Stimulated activated CD4-positive, alpha-beta T cell treated with anti-CD3 and anti-CD28 coated beads, Interleukin-1b, Interleukin-23, amount 100 ng/mL, for 4 hours (primary cell): ENCODE measurements at places on chromosomes 2 and 18.

GRCh38 chr2:120246546-120247300 is 5.9 kb upstream of the RALB start:
- DNase-seq: no peak

GRCh38 chr2:207725873-207726578 is 14.6 kb downstream of the CCNYL1 start:
- DNase-seq: no peak

GRCh38 chr2:110881908-110882307 is 149.5 kb downstream of the ACOXL start:
- no peak for DNase-seq

DNA sequence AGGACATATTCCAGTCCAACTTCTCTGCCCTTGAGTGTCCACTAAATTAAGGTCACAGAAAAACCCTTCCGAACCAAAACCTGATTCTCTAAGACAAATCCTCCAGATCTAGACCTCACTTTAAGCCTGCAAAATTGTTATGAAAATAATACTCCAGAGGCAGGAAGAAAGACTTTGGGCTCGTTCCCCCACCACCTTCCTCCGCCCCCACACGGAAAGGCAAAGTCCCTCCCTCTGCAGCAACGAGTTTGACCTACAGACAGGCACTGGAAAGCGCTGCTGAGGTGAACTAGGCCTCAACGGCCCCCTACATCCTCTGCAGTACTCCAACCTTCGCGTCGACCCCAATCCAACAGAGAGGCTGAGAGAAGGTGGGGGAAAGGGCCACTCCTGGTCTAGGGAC is 808 bp downstream of the ATP5MC3 start:
- DNase-seq: peak; percentile 36

GRCh38 chr2:189702071-189702470 is 27.6 kb downstream of the ANKAR start:
- DNase-seq: no peak

DNA sequence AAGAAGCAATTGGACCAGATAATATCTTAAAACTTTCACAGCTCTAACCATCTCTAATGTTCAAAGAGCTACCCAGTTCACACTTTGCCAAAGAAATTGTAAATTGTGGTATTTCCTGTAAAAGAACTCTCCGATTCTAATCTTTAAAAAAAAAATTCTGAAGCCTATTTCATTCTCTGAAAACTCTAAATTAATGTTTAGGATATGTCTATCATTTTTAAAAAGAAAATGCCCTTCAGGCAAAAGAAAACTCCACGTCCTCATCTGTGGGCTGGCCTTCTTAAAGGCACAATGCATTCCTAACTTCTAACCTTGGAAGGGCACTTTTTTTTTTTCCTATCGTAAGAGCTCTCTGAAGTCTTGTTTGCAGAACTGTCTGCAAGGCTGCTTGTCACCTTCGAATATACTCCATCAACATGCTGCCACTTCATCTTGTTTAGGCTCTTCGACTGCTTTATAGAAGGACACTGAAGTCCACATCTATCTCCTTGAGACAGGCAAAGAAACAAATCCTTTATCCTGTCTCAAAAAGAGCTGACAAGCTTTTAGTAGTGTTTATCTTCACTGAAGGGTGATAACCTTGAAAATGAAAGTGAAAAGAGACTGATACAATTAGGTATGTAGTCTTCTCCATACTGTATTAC is 124.3 kb upstream of the SLC39A10 start:
- DNase-seq: no peak

DNA sequence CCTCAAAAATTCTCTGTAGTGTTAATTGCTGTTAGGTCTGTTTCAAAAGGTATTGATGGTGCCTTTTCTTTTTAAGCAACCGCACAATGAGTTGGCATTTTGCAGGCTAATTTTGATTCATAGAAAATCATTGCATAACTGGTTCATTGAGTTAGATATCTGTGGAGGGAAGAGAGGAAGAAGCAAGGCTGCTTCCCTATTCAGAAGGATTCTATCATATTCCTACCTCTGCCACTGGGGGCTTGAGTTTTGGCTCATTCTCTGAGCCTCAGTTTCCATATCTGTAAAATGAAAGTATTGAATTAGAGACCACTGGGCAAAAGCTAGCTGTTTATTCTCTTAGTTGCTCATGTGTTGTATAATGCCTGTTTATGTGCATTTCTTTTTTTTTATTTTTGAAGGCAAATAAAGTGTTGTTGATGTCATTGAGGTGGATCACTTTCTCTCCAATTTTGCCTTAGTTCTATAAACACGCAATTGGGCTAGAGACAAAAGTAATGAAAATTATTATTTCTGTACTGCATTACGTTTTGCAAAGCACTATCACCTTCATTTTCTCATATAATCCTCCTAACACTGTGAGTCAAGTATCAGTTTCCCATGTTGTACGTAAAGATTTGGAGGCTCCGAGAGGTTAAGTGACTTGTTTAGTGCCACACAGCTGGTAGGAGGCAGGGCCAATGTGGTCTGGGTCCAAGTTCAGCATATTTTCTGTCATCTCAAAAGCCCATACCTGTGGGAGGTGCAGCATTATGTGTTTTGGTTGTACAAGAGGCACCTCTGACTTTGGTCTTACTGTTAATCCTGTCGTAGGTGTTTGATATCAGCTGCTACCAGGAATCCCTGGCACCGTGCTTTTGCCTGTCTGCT is 5.9 kb downstream of the TRIB2 start:
- no peak for DNase-seq

- DNase-seq: no peak
Observed at GRCh38 chr2:181851726-181852125, 39.8 kb upstream of the ITPRID2 start.

GRCh38 chr2:172561270-172561669 is 5.4 kb downstream of the PDK1 start:
- DNase-seq: no peak

- DNase-seq: no peak
Observed at GRCh38 chr2:224453892-224454291, 52.0 kb upstream of the FAM124B start.

- no peak for DNase-seq
Observed at GRCh38 chr2:235055891-235056516, 104.2 kb downstream of the SH3BP4 start.

DNA sequence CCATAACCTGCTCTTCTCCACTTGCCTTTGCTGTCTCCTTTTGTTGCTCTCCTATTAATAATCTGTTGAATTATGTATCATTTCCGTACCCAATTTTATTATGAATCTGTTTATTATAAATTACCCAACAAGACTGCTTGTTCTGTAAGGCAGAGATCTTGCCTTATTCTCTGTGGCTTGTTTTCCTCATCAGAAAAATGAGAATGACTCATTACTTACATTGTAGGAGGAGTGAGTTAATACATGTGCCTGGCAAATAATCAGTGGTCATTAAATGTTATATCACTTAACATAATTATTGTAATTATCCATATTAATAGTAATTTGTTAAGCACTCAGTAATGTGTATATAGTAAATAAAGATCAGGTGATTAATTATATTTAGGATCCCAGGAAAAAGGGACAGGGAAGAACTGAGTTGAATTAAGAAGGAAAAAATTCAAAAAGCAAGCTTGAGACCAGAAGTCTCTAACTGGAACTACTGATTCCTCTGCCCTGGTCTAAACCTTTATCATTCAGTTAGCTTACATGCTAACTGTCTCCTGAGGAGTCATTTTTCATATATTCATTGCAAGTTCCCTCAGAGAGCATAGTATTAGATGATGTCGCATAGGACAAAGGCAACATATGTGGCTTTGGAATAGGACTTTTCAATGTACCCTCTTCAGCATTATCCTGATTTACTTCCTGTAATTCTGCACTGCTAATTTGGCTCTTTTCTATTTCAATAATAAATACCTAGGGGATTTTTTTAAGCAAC is 335.7 kb downstream of the GALNT13 start:
- no peak for DNase-seq

- DNase-seq: peak; percentile 93
Observed at GRCh38 chr2:96148410-96149217, 3.4 kb upstream of the DUSP2 start.

DNA sequence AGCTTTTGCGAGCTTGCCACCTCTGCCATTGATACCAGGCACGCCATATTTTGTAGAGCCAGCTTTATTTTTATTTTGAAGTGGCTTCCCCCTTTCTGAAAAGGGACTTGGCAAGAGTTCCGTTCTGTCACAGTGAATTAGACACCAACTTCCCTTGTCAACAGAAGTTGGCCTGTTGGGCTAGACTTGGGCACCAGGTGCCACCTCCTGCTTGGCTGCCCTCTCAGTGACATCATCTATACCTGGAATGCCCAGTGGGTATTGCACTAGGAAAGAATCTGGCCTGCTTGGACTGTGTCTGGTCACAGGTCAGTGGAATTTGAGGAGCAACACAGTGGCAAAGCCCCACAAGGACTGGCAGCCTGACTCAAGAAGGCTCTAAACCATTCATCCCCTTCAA is 101.0 kb downstream of the BCL2L11 start:
- DNase-seq: no peak
